T-helper 1 cell (primary cell): ENCODE measurements at places on chromosomes 1 and 21.

- no peak for DNase-seq
Observed at GRCh38 chr1:203486618-203487370, 7.2 kb upstream of the OPTC start.

DNA sequence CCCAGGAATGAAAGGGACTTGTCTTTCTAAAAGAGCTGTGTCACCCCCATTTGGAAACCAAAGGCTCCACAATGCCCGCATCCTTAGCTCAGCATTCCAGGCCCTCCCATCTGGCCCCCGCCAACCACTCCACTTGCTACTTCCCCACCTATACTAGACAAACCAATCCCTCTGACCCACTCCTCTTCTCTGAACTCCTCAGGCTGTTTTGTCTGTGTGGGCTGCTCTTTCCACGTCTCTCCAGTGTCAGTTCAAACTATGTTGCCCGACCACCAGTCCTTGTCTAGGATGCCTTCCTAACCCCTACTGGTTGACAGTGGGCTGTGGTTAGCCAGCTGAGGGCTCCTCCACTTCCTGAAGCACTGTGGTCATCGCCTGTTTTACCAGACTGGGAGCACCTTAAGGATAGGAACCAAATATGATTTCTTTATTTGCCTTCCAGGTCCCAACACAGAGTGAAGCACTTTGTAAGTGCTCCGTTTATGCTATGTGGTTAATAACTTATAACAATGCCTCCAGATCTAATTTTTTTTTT is 8.1 kb upstream of the COA7 start:
- no peak for DNase-seq

DNA sequence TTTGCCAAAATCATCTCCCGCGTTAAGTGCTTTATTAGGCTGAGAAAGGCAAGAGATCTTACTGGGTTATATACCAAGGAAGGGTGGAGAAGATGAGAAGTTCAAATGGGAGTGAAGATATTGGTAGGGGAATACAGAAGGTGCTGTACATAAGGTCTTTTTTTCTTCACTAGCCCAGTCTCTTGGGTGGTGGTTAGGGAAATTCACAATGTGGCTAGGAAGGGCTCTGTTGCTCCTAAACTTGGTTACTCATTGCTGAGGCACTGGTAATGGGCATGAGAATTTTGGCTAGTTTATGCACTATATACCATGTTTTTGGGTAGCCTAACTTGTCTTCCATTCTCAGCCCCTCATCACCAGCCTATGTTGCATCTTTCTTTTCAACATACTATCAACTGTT is 50.6 kb downstream of the LHX4 start:
- DNase-seq, result no peak

GRCh38 chr1:151760597-151761385 is 2.5 kb downstream of the MRPL9 start:
- DNase-seq, result no peak

GRCh38 chr1:196063294-196063693 is 544.9 kb downstream of the KCNT2 start:
- no peak for DNase-seq

GRCh38 chr1:232084584-232085223 is 458.1 kb downstream of the DISC1 start:
- no peak for DNase-seq

GRCh38 chr1:72241397-72241796 is 40.9 kb downstream of the NEGR1 start:
- DNase-seq, result no peak

- DNase-seq, result no peak
Observed at GRCh38 chr1:14930247-14930965, 223.1 kb upstream of the TMEM51 start.

GRCh38 chr1:216824511-216824910 is 101.3 kb upstream of the ESRRG start:
- no peak for DNase-seq

DNA sequence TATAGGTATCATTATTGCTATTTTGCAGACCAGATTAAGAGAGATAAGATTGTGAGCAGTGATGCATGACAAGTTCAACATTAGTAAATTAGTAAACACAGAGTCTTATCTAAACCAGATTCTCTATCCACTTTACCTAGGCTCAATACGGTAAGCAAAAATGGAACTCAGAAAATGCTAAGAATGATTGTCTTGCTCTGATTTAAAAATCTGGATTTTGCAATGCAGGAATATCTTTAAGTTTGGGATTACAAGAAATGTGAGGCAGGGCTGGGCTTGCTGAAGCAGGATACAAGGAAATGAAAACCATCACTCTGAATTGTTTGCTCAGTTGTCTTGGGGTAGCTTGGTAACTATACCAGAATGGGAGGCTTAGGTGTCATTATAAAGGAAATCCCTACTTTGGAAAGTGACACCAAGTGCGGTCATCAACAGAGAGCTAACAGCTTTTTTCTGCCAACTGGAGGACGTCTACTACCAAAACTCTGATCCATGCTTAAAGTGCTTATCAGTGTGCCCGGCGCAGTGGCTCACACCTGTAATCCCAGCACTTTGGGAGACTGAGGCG is 332.7 kb upstream of the RUNX1 start:
- no peak for DNase-seq

GRCh38 chr1:33137800-33138199 is 44.0 kb downstream of the TRIM62 start:
- no peak for DNase-seq

- no peak for DNase-seq
Observed at GRCh38 chr1:238581332-238581731, 690.6 kb upstream of the ZP4 start.
